ENCODE measurements at places on chromosomes 3 and 15.

DNA sequence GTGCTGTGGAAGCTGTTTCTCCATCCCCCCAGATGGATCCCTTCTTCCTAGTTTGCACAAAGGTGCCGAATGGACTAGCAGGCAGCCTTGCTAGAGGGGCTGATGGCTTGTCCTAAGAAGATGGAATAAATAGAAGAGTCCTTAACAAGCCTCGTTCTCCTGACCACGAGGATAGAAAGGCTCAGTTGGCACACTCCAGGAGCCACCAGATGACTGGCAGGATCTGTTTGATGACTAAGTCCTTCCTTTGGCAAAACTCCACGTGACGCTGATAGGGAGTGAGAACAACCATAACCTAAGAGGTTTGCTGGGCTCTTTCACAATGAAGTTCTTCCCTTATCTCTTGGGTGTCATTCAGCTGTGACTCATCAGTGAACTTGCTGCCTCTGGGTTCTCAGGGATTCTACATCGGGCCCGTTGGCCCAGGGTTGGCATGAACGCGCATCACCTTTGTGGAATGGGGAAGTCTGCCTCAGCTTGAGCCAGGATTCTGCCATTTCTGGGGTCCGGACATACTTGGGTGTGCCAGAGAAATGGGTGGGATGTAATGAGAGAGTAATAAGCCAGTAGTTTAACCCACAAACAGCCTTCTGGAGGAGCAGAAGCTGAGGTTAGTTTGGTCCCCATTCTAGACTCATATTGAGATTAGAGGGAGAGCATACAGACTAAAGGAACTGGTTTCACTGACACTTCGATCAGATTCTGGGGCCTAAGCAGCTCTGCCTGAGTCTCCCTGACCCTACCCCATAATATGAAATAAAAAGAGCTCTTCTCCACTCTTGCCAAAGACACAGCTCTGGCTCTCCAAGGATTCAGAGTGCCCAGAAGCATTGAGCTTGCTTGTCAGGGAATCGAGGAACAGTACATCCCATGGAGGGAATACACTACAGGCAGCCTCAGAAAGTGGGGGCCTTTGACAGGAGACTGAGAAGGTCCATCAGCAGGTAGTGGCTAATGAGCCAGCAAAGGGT, 2.0 kb upstream of the MELTF start:
- no peak for DNase-seq

- no peak for DNase-seq
Measured at GRCh38 chr3:158728061-158728377, 4.2 kb downstream of the RARRES1 start.

- no peak for DNase-seq
Measured at GRCh38 chr3:45826321-45826720, 15.6 kb downstream of the LZTFL1 start.

DNA sequence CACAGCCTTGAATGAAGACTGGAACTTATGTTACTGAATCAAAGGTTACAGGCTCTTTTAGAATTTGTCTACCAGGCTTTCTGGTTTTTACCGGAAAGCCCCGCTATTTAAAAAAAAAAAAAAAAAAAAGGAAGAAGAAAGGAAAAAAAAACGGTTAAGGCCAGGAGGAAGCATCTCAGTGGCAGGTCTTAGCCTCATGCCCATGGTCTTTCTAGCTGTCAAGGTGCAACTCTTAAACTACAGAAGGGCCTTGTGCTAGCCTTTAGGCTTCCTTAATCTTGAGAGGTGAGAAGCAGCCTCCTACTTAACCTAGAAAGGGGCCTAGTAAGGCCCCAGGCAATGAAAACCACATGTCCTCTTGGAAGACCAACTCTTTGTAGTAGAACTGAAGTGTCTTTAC, 77.5 kb downstream of the TBC1D5 start:
- DNase-seq: no peak

- DNase-seq: peak; percentile 62
Measured at GRCh38 chr3:15269091-15269989, 63.0 kb downstream of the SH3BP5 start.

- no peak for DNase-seq
Measured at GRCh38 chr15:58839485-58839884, 68.4 kb downstream of the MINDY2 start.

DNA sequence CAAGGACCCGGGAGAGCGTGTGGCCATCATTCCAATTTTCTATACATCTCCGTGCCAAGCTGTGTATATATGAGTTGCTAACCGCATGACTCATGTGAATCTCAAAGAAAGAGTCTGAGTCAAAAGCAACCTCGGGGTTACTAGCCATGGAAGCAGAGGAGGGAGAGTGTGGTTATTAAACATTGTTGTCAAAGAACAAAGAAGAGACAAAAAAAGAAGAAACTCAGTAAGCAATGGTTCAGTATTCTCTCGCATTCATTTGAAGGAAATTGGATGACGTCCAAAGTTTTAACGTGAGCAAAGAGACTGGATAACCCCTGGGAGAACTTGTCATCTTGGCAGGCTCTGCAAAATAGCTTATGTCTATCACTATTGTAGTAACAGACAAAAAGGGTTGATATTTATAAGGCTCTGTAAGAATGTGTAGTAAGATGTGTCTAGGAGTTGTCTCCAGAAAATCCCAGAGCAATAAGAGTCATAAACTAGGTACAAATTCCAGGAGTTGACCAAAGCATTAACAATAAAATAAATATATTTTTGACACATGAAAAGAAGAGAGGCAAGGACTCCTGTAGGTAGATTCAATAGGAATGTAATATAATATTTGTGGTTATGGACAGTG, 52.8 kb upstream of the GRM7 start:
- DNase-seq: no peak

DNA sequence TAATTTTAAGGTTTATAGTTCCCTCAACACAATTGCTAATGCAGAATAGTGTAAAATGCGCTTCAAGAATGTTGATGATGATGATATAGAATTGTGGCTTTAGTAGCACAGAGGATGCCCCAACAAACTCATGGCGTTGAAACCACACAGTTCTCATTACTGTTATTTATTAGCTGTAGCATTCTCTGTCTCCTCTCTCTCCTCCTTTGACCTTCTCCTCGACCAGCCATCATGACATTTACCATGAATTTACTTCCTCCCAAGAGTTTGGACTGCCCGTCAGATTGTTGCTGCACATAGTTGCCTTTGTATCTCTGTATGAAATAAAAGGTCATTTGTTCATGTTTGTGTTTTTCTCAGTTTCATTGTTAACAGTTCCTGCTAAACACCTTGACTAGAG, 27.8 kb upstream of the CRTC3 start:
- DNase-seq: no peak

GRCh38 chr15:70720228-70721016, 42.9 kb downstream of the UACA start:
- DNase-seq: no peak

DNA sequence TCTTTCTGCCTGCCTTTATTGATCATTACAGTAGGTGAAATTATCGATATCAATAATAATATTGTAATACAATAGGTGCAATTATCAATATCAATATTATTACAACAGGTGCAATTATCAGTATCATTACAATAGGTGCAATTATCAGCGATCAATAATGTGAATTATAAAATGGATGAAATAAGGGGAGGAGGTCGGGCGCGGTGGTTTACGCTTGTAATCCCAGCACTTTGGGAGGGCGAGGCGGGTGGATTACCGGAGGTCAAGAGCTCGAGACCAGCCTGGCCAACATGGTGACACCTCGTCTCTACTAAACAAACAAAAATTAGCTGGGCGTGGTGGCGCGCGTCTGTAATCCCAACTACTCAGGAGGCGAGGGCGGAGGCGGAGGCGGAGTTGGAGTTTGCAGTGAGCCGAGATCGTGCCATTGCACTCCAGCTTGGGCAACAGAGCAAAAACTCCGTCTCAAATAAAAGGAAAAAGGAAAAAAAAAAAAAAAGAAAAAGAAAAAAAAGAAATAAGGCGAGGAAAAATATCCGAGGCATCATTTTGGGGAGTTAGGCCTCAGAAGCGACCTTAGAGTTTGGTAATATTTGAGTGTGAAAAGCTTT, 611 bp upstream of the BNIP2 start:
- peak; percentile 72 for DNase-seq

- no peak for DNase-seq
Measured at GRCh38 chr3:195356151-195357086, 85.5 kb upstream of the XXYLT1 start.

- no peak for DNase-seq
Measured at GRCh38 chr3:63580151-63580550, 72.3 kb upstream of the SNTN start.

DNA sequence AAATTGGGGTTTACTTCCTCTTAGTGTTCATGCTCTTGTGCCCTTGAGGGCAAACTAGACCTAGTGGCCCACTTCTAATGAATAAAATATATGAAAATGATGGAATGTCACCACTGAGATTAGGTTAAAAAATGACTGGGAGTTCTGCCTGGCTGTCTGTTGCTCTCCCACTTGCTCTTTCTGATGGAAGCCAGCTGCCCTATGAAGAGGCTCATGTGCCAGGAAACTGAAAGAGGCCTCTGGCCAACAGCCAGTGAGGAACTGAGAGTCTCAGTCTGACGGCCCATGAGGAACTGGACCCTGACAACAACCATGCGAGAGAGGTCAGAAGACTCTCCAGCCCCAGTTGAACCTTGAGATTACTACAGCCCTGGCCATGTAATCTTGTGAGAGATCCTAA, 107.1 kb upstream of the FHIT start:
- DNase-seq: peak; percentile 78

- DNase-seq: no peak
Measured at GRCh38 chr15:58453931-58454793, 22.4 kb downstream of the LIPC start.

GRCh38 chr15:74869726-74870407, 3.3 kb downstream of the SCAMP2 start:
- peak; percentile 65 for DNase-seq

- DNase-seq: no peak
Measured at GRCh38 chr15:38534691-38535090, 29.9 kb downstream of the RASGRP1 start.

GRCh38 chr3:127669541-127670228, 3.1 kb upstream of the ABTB1 start:
- DNase-seq: no peak

DNA sequence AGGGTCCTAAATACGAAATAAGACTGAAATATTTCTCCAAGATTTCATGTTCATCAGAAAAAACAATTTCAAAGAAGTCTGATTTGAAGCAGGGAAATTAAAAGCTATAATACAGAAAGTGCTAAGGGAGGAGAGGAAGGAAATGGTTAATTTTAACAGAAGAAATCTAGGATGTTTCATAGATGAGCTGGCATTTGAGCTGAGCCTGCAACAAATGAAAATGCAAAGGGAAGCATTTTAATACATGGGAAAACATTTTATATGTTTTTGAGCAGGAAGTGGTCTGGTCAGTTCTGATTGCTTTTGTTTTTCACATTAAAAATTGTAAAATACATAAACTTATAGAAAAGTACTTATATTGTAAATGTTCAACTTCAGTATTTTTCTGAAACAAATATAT, 17.2 kb upstream of the RAP2B start:
- DNase-seq: no peak

GRCh38 chr3:73894474-73895213, 269.9 kb upstream of the PDZRN3 start:
- no peak for DNase-seq

- DNase-seq: no peak
Measured at GRCh38 chr3:161215185-161215584, 5.9 kb upstream of the NMD3 start.

GRCh38 chr3:167033866-167034265, 346.2 kb downstream of the ZBBX start:
- no peak for DNase-seq

DNA sequence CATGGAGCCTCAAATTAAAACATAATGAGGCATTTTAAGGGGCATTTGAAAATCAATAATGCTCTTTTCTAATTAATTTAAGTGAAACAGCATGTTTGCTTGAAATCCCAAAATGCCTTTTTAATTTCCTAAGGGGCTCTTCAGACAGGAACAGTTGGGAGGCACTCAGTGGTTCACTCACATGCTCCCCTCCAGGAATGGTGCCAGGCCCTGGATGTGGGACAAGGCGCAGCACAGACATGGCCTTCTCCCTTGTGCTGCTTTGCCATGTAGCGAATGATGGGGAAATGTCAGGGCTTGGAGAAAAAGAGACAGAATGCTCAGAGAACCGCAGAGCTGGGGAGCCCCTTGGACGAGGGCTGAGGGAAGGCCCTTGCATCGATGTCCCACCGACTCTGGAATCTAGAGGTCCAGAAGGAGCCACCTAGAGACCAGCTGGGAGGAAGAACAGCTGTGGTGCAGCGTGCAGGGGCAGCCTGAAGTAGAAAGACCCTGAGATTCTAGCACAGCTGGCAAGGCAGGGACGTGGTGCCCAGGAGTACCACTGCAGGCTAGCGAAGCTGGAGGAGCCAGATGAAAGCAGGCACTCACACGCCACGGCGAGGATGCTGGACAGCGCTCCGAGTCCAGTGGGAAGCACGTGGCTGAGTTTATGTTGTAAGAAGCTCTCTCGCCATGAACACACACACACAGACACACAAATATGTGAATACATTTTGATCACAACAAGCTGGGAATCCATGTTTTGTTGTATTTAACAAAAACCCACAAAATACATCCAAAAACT, 27.0 kb downstream of the NSMCE3 start:
- peak; percentile 32 for DNase-seq

DNA sequence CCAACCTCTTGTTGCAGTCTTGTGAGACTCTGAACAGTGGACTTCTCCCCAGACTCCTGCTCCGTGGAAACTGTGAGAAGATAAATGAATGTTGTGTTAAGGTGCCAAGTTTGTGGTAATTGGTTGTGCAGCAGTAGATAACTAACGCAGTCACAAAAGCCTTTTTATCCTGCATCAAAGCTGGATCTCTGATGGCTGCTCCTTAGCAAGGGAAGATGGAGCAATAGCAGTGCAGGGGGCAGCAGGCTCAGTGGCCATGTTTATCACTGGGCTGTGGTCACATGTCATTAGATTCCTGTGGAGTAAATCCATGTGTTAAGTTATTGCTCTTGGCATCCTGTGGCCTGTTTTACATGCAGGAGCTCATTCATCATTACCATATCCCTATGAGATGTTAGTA, 13.5 kb downstream of the CMTM7 start:
- DNase-seq: no peak

- DNase-seq: no peak
Measured at GRCh38 chr3:188385295-188385694, 231.3 kb downstream of the LPP start.

- DNase-seq: no peak
Measured at GRCh38 chr3:24343084-24343783, 151.4 kb downstream of the THRB start.

DNA sequence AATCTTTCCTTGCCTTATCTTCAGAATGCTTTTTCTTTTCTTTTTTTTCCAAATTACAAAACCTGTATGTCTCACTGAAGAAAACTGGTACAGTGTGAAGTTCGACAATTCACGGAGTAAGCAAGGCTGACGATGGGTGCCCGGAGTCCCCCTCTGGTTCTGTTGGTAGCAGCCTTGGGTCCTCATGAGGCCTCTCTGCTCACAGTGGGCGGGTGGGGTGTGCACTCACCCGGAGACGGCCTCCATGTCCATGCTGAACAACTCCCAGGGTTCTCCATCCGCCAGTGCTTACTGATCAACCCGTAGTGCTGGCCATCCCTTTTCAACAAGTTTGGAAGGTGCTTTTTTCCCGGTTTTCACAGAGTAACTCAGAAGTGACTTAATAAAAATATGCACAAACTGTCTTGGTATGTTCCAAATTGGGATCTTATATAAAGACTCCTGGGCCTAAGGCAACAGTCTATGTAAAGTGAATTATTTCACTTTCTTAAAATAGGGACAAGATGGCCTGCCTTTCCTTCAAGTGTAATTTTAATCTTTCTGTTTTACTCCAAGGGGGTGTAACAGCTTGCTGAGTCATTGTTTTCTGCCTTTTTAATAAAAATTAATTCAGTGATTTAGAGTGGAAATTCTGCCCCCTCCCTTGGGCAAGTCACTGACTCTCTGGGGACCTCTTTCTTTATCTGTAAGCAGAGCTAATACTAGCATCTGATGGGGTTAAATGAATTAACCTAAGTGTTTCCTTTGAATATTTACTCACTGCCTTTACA, 23.7 kb downstream of the LRRK1 start:
- DNase-seq: no peak
